ENCODE measurements at places on chromosomes 7 and 10.

- ATAC-seq, result no peak
Measured at GRCh38 chr7:106393564-106394251, 108.9 kb upstream of the NAMPT start.

DNA sequence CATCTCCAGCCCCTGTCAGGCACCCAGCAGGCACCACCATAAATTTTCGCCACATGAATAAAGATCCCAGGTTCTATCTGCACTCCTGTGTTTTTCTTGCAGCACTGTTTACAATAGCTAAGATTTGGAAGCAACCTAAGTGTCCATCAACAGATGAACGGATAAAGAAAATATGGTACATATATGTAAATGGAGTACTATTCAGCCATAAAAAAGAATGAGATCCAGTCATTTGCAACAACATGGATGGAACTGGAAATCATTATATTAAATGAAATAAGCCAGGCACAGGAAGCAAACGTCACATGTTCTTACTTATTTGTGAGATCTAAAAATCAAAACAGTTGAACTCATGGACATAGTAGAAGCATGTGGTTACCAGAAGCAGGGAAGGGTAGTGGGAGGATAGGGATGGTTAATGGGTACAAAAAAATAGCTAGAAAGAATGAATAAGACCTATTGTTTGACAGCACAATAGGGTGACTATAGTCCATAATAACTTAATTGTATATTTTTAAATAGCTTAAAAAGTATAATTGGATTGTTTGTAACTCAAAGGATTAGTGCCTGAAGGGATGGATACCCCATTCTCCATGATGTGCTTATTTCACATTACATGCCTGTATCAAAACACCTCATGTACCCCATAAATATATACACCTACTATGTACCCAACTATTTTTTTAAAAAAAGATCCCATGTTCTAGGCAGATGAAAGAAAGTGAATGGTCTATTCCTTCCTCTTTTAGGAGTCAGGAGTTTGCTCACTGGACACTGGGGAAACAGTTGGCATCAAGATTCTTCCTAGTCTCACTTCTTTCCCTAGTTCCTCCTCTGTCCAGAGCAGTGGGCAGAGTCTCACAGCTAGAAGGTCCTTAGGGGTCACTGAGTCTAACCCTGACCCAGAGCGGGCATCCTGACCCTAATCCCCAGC, 1.0 kb upstream of the NPFFR1 start:
- ATAC-seq, result no peak

- ATAC-seq, result no peak
Measured at GRCh38 chr7:117672453-117672852, 192.6 kb downstream of the CFTR start.

GRCh38 chr7:29328045-29328444, 133.5 kb downstream of the CHN2 start:
- no peak for ATAC-seq

- no peak for ATAC-seq
Measured at GRCh38 chr10:112143420-112143819, 40.1 kb downstream of the GPAM start.

- no peak for ATAC-seq
Measured at GRCh38 chr7:98753989-98754479, 115.8 kb downstream of the TMEM130 start.

- no peak for ATAC-seq
Measured at GRCh38 chr10:129085811-129086210, 381.2 kb upstream of the MGMT start.

- no peak for ATAC-seq
Measured at GRCh38 chr10:61842755-61843497, 58.6 kb upstream of the ARID5B start.

- no peak for ATAC-seq
Measured at GRCh38 chr10:5442065-5442989, 30.0 kb downstream of the NET1 start.

DNA sequence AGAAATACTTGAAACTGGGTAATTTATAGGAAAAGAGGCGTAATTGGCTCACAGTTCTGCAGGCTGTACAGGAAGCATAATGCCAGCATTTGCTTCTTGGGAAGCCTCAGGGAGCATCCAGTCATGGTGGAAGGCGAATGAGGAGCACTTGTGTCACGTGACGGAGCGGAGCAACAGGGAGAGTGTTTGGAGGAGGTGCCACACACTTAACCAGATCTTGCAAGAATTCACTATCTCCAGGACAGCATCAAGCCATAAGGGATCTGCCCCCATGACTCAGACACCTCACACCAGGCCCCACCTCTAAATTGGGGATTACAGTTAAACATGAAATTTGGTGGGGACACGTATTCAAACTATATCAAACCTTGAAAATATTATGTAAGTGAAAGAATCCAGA, 89.3 kb downstream of the WIPF3 start:
- no peak for ATAC-seq

GRCh38 chr7:77537778-77538280, 734 bp downstream of the PTPN12 start:
- peak; percentile 1 for ATAC-seq

DNA sequence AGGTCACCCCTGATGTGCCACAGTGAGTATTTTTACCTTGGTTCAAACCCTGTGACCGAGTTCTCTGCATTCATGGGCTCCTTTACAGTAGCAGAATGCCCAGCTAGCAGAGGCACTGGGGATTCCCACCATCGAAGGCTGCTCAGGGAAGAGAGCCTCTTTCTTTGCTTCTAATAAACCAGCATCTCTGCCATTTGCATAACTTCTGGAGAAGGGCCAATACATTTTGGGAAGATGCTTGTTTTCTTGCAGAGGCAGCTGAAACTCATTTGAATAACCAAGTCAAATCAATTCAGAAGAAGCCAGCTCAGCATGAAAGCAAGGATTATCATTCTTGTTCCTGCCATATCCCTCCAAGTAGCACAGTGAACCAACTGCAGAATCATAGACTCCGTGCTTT, 82.9 kb upstream of the WDR11 start:
- ATAC-seq, result no peak

- peak; percentile 37 for ATAC-seq
Measured at GRCh38 chr10:114653926-114654325, 4.1 kb downstream of the ABLIM1 start.

GRCh38 chr7:128871050-128871449, 8.4 kb downstream of the ATP6V1F start:
- no peak for ATAC-seq

GRCh38 chr10:23442936-23443335, 4.1 kb downstream of the OTUD1 start:
- no peak for ATAC-seq

GRCh38 chr10:14020037-14020664, 310.6 kb downstream of the FRMD4A start:
- no peak for ATAC-seq

DNA sequence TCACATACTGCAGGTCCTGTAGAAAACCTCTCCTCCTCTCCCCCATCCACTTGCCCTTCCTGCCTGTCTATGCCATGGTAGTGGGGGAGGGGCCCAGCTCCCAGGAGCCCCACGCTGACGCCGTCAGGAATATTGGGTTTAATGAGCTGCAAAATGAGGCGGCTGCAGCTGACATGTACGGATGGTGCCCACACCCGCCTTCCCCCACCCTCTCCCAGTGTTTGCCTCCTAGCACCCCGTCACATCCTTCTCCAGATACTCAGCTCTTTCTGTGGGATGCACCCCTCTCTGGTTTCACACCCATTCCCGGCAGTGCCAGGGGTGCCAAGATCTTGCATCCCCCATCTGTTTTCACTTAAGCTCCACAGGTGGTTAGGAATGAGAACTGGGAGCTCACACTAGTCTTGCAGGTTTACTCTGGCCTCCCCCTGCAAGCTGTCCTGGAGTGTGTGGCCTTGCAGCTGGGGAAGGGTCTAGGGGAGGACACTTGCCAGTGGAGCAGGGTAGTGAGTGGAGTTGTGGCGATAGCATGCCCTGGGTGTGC, 26.1 kb downstream of the GBX1 start:
- no peak for ATAC-seq

- no peak for ATAC-seq
Measured at GRCh38 chr7:151590850-151591771, 71.4 kb upstream of the RHEB start.

DNA sequence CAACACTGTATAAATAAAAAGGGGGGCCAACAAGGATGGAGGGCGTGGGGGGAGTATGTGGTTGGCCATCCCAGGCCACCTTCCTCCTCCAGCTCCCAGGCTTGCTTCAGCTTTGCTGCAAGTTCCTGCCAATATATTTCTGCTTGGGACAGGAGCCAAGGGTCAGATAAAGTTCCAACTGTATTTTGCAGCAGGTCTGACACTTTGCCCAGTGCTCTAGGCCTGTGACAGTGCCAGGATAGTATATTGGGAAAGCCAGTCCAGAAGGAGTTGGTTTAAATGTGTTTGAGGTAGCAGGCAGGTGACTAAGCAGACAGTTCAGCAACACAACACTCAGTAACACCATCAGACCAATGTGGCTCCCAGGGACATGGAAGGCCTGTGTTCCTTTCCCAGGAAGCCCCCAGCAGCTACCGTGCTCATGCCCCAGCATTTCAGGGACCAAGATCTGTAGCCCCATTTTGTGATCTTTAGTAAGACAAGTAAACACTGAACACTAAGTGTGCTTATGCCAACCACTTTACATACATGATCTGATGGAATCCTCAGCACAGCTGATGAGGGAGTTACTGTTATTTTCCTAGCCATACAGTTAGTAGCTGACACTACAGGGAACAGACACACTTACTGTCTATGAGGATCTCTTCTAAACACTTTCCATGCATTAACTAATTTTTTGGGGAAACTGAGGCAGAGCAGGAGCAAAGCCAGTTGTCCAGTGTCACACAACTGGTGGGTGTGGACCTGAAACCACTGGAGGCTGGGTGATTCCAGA, 38.9 kb downstream of the DNAJB12 start:
- peak; percentile 63 for ATAC-seq

GRCh38 chr10:52890281-52890680, 117.7 kb upstream of the MBL2 start:
- no peak for ATAC-seq

- peak; percentile 67 for ATAC-seq
Measured at GRCh38 chr10:86711513-86712316, 43.4 kb downstream of the LDB3 start.

- no peak for ATAC-seq
Measured at GRCh38 chr10:101273330-101273729, 44.1 kb upstream of the LBX1 start.

GRCh38 chr7:26729150-26729775, 135.1 kb downstream of the SKAP2 start:
- ATAC-seq, result no peak

- ATAC-seq, result no peak
Measured at GRCh38 chr10:132158823-132159222, 27.9 kb upstream of the DPYSL4 start.

- ATAC-seq, result peak; percentile 37
Measured at GRCh38 chr10:3192856-3193635, 20.5 kb upstream of the PITRM1 start.

DNA sequence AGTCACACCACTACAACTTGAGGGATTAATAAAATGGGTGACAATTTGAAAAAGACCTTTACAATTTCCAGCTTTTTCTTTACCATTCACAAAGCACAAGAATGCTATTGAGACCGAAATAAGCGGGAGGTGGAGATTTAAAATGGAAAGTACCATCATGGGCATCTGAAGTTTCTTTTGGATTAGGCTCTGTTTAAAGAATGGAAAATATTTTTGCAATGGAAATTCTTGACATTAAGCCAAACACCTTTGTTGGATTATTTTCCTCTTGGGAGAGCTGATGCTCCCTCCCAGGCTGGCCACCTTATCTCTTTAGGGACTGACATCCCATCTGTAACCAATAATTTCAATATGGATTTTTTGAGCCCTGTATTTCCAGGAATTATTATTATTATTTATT, 62.5 kb downstream of the BPGM start:
- no peak for ATAC-seq

- ATAC-seq, result no peak
Measured at GRCh38 chr7:7992506-7992905, 23.9 kb downstream of the GLCCI1 start.

GRCh38 chr7:77439572-77439971, 23.4 kb upstream of the GSAP start:
- no peak for ATAC-seq

DNA sequence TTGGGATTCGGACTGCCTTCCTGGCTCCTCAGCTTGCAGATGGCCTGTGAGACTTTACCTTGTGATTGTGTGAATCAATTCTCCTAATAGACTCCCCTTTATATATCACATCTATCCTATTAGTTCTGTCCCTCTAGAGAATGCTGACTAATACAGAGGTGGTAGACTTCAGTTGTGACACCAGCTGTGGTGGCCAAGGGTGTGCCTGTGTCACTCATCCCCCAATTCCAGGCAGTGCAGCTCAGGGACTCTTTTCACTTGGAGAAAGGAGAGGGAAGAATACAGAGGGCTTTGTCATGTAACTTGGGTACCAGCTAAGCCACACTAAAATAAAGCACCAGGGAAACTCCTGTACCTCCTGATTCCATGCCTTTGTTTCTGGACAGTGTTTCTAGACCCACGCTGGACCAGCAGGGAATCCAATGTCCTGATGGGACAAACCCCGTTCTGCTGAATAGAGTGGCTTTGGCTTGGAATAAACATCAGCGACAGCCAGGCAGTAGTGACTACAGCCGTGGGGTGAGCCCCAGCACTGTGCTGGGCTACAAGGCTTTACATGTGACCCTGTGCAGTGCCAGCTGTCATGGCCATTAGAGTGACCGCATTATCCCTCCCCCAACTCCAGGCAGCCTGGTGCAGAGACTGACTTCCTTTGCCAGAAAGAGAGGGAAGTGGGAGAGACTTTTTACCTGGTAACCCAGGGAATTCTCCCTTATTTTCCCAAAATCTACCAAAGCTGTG, 233.6 kb downstream of the ANK3 start:
- no peak for ATAC-seq

GRCh38 chr7:1700536-1701333, 30.7 kb downstream of the ELFN1 start:
- no peak for ATAC-seq

DNA sequence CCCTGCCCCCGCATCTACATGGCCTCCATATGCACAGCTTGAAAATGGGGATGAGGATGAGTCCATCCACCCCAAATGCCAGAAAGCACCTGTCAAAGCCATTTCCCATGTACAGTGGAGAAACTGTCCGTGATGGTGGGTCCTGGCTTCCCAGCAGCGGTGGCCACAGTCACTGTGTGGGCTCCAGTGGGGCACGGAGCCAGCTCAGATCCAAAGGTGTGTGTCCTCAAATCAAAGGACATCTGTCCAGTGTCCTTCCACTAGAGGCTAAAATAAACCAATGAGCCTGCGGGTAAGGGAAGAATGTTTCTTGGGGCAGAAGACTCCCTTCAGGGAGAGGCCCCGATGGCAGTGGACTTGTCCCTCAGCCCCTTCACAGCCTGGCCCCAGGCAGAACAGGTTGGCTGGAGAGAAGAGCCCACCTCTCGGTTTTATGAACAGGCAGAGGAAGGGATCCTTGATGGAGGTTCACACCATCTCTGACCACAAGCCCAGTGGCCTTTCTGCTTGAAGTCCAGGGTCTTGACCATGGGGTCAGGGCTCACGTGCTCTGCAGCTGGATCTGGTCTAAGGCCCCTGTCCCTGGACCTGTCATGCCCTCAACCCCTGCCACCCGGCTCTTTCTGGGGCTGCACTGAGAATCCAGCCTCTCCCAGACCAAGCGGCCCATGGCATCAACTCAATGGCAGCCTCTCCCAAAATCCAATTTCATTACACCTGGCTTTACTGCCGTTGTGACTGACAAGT, 106.9 kb downstream of the TCERG1L start:
- ATAC-seq, result no peak

- no peak for ATAC-seq
Measured at GRCh38 chr7:765383-765782, 38.3 kb upstream of the PRKAR1B start.

GRCh38 chr10:118781541-118781940, 26.8 kb upstream of the CACUL1 start:
- ATAC-seq, result no peak
